Brain (organoid and tissue), 16 donors: ENCODE measurements at places on chromosomes 5 and 9.

DNA sequence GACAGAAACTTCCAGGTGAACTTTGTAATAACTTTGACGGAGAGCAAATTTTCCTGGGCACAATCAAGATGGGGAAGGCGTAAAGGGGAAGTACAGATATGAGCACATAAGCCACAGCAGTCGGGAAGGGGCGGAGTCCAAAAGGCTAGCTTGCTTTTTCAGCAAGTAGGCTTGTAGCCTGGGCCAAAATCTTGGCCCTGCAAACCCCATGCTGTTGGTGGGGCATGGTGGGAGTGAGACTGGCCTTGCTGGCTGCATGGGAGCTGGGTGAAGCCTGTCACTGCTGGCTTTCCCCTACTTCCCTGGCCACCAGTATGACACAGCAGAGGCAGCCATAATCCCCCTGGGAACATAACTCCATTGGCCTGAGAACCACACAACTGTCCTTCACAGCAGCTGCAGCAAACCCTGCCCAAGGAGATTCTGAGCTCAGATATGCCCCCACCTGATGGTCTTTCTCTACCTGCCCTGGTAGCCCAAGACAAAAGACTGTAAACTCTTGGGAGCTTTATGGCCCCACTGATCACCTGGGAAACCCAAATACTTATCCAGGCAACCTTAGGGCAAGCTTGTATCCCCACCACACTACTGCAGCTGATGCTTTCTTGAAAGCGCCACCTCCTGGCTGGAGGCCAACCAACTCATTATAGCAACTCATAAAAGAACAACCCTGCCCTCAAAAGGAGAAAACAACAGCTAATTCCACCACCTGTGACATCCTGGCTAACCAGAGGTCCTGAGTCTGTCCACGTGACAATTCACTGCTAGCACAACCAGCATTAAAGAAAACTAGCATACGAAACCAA is 24.0 kb downstream of the DCTN4 start:
- DNase-seq: no peak

- DNase-seq: no peak
Measured at GRCh38 chr5:150606476-150606875, 34.0 kb upstream of the SYNPO start.

GRCh38 chr5:117207088-117207668 is 632.6 kb upstream of the SEMA6A start:
- no peak for DNase-seq

- no peak for DNase-seq
Measured at GRCh38 chr5:39758426-39758825, 333.6 kb upstream of the DAB2 start.

GRCh38 chr5:180253036-180253824 is 38.7 kb downstream of the MAPK9 start:
- DNase-seq: no peak

DNA sequence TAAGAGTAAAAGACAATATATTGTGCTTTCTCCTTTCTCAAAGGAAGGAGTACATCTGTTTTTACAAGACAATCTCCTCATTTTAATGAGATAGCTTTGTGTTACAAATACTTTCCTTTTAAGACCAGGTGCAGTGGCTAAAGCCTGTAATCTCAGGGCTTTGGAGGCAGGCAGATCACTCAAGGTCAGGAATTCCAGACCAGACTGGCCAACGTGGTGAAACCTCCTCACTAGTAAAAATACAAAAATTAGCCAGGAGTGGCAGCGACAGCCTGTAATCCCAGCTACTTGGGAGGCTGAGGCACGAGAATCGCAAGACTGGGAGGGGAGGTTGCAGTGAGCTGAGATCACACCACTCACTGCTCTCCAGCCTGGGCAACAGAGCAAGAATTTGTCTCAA is 11.8 kb downstream of the TMEM161B start:
- no peak for DNase-seq

- DNase-seq: no peak
Measured at GRCh38 chr5:151741678-151742423, 16.6 kb downstream of the ATOX1 start.

- no peak for DNase-seq
Measured at GRCh38 chr9:76353280-76353679, 40.9 kb downstream of the RFK start.

- no peak for DNase-seq
Measured at GRCh38 chr9:116712781-116713180, 25.7 kb downstream of the TRIM32 start.

- DNase-seq: no peak
Measured at GRCh38 chr9:1964093-1964492, 51.1 kb upstream of the SMARCA2 start.

DNA sequence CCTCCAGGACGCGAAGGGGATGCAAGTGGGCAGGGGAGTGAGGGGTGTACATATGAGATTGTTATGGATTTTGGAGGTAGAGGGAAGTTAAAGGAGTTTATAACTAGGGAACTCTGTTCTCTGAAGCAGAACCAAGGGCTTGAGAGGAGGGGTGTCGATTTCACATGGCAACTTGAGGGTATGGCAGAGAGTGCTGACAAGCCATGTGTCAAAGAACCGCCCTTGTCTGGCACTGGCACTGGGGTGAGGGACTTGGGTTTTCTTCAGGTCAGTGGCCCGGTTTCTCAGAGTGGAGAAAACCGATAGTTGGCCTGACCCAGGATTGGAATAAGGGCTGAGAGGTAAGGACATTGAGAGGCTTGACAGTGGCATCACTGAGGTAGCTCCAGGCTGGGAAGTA is 47.7 kb upstream of the TESK1 start:
- no peak for DNase-seq

- no peak for DNase-seq
Measured at GRCh38 chr9:112664531-112664930, 53.4 kb downstream of the INIP start.

GRCh38 chr5:55680353-55680752 is 31.8 kb downstream of the SLC38A9 start:
- no peak for DNase-seq

GRCh38 chr9:35285731-35286130 is 123.9 kb downstream of the UNC13B start:
- DNase-seq: no peak

- DNase-seq: no peak
Measured at GRCh38 chr5:158525663-158526062, 574.1 kb downstream of the EBF1 start.

DNA sequence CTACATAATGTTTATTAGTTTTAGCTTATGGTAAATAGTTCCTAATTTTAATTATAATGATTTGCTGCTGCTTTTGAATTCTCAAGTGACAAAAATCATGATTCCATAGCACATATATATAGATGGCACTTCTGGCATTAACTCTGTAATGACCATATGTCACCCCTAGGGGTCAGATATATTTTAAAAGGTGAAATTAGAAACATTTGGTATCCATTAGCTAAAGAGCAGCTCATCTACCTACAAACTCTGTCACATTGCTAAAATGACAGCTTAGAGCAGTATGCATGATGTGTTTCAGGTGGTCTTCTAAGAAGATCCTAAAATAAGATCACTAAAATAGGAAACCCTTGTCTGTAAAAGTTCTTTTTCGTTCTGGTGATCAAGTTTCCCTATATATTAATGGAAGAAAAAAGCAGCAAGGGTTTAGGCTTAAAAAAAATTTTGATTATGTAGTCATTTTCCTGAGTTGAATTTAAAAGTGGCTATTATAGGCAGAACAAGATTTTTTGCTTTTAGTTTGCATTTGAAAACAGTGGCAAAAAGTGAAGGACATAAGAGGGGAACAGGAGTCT is 157.7 kb upstream of the POU5F2 start:
- DNase-seq: no peak

GRCh38 chr5:9715891-9716335 is 85.8 kb upstream of the TAS2R1 start:
- DNase-seq: no peak

GRCh38 chr9:69621730-69622460 is 50.3 kb downstream of the APBA1 start:
- DNase-seq: peak; percentile 80

DNA sequence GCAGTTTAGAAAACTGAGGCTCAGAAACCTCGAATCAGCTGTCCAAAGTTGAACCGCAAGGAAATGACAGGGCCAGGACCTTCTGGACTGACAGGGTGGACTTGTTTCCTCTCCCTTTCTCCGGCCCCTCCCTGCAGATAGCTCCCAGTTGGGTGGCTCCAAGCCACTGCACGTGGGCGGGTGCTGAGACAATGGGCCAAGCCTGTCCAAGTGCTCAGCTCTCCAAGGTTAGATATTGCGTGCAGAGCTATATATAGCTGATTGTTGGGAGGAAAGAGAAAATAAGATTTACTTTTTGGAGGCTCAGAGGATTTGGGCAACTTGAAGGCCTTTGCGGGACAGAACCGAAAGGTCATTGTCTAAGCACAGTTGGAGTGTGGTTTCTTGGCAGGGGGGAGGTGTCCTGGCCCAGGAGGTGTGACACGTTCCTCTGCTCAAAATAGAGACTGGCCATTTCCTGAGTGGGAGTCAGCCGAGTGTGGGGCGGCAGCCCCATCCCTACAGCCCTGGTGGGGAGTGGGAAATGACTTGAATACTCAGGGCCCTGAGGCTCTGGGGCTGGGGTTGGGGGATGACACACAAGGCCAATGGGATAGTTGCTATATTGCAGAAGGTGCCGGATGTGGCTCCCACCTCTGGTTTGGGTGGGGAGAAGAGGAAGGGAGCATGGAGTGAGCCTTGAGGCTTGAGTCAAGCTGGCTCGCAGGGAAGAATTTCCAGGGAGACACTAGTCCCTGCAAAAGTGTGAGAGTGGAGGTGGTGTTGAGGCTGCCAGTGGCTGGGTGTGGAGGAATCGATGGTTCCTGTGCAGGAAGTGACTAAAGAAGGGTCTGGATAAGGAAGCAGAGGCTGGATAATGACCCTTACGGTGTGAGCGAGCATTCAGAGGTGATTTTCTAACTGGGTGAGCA is 44.4 kb upstream of the SMAD5 start:
- DNase-seq: no peak

- no peak for DNase-seq
Measured at GRCh38 chr5:73774924-73775323, 148.9 kb downstream of the ARHGEF28 start.

DNA sequence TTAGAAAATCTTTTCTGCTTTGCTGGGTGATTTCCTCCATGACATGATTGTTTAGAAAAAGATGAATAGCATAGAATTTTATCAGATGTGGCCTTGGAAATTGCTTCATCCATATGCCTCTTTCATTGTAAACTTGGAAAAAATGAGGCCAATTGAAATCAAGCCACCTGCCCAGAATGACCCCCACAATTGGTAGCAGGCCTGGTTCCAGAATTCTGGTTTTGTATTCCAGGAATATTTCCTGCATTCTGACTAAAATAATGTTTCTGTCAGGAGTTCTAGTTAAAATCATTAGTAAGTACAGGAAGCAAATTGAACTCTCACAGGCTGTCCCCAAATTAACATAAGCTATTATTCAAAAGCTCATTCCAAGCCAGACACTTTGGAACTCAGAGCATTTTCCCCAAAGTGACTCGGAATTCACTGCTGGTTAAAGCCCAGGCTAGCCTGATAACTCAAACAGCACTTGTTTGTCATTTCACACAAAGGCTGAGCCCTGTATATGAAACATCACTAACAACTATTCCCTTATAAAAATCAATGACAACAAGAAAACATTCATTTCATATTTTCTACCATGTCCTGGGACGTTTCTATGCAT is 75.1 kb upstream of the ADCY2 start:
- no peak for DNase-seq
